Right hindlimb (tissue), 1 donor: ENCODE measurements at places on chromosomes 5 and 9.

DNA sequence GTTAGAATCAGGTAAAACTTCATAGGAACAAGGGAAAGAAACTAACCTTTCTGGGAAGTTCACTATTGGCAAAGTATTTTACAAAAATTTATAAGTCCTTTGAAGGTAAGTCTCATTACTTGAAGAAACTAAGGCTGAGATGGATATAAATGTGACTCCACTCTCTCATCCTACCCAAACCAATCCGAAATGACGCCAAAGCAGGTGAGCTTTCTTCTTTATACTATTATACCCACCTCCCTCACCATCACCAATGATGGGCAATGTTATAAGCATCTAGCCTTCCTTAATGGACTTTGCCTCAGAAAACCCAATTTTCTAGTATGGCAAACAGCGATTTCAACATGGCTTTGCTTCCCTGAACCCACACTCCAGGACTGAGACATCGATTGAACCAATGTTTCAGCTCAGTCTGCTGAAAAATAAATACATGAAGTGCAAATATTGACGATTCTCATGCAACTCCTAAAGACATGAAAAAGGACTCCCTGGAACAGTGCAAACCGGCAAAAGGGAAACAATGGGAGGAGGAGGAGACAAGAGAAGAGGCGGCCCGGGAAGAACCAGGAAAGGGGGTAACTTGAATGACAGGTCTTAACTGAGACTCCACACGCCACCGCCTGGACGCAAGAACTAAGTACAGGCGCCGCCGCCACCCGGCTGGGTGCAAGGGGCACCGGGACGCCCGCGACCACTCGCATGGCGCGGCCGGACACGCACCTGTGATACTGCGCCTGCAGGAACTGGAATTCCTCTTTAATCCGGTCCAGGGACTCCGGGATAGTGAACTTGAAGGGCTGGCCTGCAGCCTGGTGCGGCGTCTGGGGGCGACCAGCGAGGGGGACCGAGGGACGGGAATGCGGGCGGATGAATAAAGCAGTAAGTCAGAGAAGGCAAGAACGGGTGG lies 2.5 kb downstream of the TLE1 start:
- peak; percentile 90 for DNase-seq

DNA sequence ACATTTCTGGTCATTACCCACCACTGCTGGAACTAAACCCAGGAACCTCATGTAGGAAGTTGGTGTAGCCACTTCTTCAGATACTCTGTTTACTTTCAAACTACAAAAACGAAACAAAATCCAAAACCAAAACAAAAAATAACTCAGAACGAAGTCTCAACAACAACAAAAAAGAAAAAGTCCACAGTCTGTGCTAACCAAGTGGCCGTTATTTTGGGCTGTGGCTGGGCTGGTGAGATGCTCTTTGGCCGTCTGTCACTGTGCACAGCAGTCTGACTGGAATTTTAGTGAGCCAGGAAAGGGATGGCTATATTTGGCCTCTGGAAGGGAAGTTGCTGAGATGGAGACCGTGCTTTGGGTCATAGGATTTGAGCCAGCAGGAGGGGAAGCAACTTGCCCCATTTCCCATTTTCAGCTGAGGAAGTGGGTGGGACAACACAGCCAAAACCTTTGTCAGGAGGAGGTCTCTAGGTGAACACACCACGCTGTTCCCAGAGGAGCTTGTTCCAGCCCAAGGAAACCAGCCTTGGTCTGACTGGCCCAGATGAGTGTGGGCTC lies 334.1 kb downstream of the ZSWIM6 start:
- no peak for DNase-seq

DNA sequence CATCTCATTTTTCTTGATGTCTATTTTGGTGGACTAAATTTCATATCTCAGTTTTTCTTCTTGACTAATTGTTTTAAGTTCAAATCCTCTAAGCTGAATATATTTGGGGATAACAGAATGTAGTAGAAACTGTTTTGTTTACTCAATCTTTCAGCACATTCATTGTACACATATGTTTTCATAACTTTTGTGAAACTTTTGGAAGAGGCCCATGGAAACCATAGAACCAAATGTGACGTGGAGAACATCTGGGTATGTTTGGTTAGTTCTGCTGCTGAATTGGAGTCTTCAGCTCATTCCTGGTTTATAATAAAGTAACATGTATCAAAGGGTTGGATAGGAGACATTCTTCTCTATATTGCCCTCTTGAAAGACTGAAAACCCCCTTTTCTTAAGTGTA lies 88.4 kb downstream of the CCDC171 start:
- no peak for DNase-seq

GRCh38 chr9:4486176-4486575 lies 4.1 kb upstream of the SLC1A1 start:
- no peak for DNase-seq

GRCh38 chr9:33165263-33166151 lies 1.6 kb downstream of the B4GALT1 start:
- DNase-seq: no peak

- DNase-seq: no peak
These were observed 84.1 kb downstream of the SNX18 start for GRCh38 chr5:54601411-54602230.

GRCh38 chr5:90843443-90843842 lies 284.8 kb downstream of the ADGRV1 start:
- DNase-seq: no peak
